ENCODE measurements at places on chromosomes 4 and X.

DNA sequence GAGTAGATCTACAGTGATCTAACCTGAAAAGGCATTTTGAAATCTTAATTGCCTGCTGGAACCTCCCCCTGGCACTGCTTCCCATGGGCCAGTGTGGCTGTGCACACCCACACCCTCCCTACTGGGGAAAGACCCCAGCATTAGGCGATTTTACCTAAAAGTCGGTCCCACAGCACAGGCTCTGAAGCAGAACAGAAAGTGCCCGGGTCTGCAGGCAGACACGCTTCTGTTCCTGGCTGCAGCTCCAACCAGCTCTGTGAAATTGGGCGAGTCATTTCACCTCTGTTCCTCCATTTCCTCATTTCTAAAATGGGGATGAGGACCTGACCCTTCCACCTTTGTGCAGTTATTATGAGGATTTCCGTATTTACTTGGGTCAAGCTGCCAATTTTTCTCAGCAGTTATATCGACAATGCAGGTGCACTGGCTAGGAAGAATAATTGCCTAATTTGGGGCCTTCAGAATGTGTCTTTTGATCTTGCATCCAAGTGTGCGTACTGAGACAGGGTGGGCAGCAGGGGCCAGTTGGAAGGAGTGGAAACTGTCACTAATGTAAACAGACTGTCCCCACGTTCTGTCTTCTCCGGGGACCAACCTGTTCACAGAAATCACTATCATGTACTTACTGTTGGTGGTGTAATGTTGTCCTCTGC lies 7.1 kb downstream of the KLF3 start:
- peak; percentile 44 for DNase-seq

DNA sequence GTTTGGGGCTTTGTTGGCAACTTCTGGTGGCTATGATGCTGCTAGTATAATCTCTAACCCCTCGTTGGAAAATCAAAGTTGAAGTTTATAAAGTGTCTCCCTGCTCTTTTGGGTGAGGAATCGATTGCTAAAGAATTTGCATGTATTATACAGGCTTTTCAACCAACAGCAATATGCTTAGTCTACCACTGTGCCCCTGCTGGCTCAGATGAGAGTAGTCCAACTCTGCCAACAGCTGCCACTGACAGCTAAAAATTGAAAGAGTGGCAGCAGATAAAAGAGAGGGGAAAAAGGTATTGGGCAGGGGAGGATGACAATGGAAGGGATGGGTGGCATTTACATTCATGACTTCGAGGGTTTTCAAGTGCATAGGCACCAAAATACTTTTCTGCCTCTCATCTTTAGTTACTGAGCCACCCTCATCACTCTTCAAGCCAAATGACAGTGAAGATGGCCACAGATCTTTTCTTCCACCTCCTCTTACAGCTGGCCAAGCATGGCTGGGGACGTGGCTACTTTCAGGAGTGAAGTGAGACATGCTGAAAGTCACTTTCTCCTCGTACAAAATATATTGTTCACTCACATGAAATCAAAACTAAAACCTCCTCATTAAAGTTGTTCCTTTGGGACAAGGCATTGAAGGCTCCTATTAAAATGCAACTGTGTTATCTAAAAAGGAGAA lies 2.7 kb upstream of the GRIA3 start:
- no peak for DNase-seq

GRCh38 chrX:11241720-11242119 lies 51.5 kb upstream of the AMELX start:
- no peak for DNase-seq

GRCh38 chr4:82045267-82045666 lies 328.5 kb downstream of the HNRNPD start:
- DNase-seq, result no peak

DNA sequence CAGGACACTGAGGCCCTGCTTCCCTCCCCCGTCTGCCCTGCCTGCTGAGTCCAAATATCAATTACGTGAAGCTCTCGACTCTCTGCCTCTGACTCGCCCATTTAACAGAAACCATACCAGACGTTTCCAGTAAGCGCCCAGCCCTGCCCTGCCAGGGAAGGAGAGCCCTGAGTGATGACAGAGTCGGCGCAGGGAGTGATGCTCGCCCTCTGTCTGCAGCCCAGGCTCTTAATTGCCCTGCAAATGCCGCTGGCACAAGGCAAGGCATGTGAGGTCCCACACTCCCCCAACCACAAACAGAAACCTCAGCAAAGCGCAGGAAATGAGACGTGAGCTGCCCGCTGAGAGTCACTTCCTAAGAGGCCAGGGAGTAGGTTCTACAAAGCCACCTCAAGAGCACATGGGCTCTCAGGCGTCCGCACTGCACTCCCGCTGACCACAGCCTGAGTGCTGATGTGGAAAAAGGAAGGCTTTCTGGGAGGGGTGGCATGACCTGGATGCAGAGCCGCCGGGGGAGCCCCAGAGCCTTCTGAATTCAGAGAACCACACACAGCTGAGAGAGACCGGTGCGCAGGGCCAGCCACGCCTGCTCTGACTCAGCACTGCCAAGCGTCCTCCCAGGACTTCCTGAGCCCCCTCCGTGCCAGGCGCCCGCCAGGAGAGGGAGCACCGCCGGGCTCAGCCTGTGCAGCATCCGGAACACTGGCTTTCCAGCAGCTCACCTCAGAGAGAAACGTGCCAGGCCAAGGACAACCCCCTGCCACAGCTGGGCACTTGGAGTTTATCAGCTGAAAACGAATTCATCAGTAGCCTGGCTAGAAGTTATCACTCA lies 5.3 kb downstream of the ZFYVE28 start:
- DNase-seq, result peak; percentile 90

DNA sequence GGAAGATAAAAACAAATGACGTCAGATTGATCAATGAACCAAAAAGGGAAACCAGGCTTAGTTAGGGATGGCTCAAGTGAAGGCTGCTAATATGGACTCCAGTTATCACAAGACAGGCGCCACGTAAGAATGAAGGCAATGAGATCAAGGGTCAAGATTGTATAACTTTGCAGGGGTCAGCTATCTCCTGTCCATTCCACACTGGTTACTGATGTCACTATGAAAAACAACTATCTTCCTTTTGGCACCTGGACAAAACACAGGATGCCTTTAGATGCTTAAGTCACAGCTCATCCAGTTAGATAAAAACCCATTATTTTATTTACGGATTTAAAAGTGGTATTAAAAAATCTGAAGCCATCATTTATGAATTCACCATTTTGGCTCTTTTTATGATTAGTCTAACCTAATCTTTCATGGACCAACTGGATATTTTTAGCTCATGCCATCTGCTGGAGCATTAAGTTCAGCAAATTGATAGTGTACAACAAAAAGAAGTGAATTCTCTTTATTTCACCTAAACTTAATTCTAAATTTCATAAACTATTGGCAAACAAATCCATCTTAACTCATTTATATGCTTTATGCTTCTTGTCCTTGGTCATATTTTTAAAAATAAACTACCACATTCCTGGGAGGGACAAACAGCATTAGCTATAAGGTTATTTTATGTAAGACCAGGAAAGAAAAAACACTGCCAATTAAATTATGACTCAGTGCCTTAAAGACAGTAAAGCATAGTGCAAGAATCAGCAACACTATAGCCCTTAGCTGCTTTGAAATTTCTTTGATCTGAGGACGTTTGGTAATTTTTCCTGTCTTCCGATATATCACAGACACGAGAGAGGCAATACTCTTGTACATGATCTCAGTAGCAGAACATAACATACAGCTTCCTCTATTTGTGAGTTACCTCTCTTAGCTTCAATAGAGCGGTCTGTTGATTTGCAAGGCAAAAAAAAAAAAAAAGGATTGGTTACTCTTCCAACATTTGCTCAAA lies 27.0 kb downstream of the DHX15 start:
- DNase-seq, result no peak

GRCh38 chrX:153644356-153645125 lies 2.5 kb upstream of the DUSP9 start:
- DNase-seq, result no peak

DNA sequence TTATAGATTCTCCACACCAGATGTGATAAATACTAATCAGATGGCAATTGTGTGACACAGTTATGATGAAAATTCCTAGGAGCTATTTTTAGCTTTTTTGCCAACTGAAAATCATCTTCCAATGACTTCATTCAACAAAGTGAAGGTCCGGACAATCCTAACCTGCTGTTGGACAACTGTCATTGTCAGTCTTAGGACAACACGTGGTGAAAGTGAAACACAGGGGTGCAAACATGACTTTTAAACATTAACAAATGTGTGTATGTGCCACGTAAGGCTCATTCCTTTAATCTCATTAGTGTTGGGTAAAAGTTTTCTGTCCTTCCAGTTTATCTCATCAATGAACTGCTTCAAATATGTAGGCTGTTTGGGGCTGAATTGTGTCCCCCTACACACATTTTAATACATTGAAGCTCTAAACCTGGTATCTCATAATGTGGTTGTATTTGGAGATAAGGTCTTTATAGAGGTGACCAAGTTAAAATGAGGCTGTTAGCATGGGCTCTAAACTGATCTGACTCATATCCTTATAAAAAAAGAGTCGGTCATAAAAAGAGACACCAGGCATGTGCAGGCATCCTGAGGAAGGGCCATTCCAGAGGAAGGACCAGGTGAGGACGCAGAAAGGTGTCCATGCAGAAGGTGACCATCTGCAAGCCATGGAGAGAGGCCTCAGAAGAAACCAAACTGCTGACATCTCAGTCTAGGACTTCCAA lies 41.2 kb upstream of the SMAD1 start:
- no peak for DNase-seq

DNA sequence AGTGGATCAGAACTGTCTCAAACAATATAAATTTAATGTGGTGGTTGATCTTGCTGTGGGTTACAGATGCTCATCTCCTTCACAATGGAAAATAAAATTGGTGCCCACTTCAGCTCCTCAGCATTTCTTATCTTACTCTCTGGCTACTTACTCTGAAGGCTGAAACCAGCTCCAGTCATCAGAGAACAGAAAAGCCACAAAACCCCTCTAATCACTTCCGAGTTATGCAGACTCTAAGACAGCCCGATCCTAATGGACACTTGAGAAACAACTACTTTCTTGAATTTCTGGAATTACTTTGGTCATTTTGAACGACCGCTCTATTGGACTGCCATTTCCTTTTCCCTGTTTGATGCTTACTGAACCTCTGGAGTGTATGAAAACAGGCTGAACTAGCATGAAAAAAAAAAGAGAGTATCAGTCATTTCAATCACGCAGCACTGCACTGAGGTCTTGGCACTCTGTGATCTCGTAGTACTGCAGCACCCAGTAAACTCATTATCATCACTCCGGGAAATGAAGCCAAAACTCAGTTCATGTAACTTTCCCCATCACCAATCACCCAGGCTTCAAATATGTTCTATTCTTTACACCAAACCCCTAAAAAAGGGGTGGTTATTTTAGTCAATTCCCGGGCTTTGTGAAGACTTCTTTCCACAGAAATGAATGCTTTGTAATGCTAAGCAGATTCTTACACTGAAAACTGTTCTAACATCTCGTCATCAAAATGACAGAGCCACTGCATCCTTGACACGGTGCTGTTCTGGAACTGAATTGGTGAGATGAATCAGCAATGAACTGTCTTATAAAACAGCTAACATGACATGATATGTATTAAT lies 54.5 kb downstream of the TSPAN5 start:
- DNase-seq, result no peak

DNA sequence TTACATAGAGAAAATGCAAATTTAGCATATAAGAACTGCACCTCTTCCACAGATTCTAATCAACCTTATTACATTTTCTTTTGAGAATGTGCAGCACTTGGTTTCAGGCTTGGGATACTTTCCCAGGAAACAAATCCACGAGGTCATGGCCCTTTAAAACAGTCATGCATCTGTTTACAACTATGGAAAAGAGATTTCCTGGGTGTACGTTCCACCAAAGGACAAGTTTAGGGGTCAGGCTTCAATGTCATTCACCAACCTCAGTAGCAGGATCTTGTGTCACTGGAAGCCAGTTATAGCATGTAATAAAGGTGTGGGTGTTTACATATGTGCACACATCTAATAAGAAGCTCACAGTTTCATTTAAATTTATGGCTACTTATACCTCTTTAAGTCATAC lies 30.7 kb downstream of the EREG start:
- no peak for DNase-seq

GRCh38 chr4:22688236-22688635 lies 4.5 kb upstream of the GBA3 start:
- DNase-seq, result no peak

DNA sequence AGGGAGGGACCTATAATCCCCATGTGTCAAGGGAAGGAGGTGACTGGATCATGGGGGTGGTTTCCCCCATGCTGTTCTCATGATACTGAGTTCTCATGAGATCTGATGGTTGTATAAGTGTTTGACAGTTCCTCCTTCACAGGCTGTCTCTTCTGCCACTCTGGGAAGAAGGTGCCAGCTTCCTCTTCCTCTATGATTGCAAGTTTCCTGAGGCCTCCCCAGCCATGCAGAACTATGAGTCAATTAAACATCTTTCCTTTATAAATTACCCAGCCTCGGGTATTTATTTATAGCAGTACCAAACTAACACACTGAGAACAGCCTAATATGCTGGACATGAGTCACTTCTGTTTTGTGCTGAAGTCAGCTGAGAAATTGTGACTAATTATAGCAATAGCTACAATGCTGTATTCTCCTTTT lies 656.9 kb upstream of the CPEB2 start:
- no peak for DNase-seq

- no peak for DNase-seq
Observed at GRCh38 chr4:145404761-145405160, 76.9 kb upstream of the SMAD1 start.

GRCh38 chr4:122898370-122899150 lies 23.8 kb downstream of the NUDT6 start:
- DNase-seq, result peak; percentile 19

DNA sequence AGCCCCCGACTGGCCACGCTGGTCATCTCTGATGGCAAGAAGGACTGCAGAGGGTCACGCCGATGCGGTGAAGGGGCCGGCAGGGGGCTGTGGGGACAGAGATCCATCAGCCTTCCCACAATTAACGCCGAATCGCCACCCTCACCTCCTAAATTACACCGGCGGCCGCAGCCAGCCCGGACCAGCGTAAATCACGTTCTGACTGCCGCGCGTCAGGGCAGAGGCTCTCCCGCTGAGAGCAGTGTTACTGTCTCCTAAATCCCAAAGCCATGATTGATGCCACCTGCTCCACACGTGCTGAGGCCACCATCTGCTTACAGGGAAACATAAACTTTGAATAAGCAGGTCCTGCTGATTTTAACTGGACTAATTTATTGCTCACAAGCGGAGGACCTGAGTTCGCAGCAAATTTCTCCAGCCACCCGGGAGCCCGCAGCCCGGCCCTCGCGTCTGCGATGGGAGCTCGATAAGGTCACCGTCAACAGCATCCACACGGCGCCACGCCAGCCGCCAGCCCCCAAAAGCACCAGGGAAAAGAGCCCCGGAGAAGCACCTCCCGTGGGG lies 127.3 kb upstream of the NKX1-1 start:
- DNase-seq, result no peak

GRCh38 chr4:129532573-129532972 lies 436.6 kb downstream of the C4orf33 start:
- no peak for DNase-seq

GRCh38 chr4:29002151-29002550 lies 1718.0 kb upstream of the PCDH7 start:
- DNase-seq, result no peak

- DNase-seq, result no peak
Observed at GRCh38 chrX:72676465-72676864, 37.6 kb downstream of the PHKA1 start.

- no peak for DNase-seq
Observed at GRCh38 chrX:119218198-119218597, 17.9 kb upstream of the PGRMC1 start.
